Glomerular endothelial cell (primary cell): ENCODE measurements at places on chromosomes 11 and 22.

- no peak for DNase-seq
These were observed 85.0 kb downstream of the LARGE1 start for GRCh38 chr22:33835265-33835664.

DNA sequence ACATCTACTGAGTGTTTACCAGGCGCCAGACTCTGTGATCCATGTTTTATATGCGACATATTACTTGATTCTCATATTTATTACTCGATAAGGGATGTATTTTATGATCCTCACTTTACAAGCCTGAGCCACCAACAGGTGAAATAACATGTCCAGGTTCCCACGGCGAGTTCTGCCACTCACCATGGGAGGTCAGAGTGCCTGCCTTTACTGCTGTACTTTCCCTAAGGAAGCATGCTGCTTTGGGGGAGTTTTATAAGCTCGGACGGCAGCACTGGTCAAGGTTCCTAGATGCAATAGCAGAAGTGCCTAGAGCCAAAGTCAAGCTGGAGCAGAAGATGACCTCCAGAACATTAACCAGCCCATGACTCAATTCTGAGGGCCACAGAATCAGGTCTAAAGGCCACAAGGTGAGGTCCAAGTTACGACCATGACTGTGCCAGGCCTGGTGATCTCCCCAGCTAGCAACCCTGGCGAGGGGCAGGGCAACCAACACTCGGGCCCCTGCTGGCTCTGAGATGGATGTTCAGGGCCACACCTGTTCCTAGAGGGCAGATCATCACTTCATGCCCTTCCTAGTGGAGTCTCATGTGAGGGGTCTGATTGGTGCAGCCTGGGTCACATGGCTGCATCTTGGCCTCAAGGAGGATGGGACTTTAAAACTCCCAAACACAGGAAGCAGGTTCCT lies 14.2 kb downstream of the IFT27 start:
- no peak for DNase-seq

DNA sequence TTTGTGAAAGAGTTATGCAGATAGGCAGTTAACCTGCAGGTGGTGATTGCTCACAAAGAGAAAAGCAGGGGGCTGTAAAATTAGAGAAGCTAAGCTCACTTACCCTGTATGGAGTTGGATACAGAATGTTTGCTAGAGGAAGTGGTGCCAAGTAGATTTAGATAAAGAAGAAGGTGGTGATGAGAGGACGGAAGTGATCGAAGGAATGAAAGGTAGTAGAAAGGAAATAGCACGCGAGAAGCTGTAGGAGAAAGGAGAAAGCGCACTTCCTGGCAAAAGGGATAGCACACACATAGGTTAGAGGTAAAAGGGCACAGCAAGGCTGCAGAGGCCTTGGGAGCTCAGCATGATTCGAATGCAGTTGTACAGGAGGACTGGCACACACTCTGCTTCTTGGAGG lies 87.3 kb upstream of the CTSC start:
- no peak for DNase-seq

GRCh38 chr11:124602193-124602592 lies 9.0 kb upstream of the PANX3 start:
- no peak for DNase-seq

GRCh38 chr11:65776710-65777141 lies 4.0 kb downstream of the AP5B1 start:
- no peak for DNase-seq

DNA sequence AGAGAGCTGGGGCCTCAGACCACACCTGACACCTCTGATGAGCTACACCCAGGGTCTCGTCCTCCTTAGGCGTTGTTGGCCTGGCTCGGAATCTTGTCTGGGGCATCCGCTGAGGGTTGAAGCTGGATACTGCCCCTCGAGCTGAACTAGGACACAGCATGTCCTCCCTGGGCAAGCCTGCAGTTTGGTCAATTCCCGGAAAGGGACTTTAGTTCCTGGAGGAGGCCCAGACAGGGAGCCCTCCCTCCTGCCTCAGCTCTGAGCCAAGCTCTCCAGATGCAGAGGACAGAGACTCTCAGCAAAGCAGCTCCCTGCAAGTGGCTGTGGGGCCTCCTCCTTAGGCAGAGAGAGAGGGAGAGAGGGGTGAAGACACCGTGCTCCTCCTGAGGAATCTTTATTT lies 4.9 kb downstream of the APOL3 start:
- DNase-seq = no peak

DNA sequence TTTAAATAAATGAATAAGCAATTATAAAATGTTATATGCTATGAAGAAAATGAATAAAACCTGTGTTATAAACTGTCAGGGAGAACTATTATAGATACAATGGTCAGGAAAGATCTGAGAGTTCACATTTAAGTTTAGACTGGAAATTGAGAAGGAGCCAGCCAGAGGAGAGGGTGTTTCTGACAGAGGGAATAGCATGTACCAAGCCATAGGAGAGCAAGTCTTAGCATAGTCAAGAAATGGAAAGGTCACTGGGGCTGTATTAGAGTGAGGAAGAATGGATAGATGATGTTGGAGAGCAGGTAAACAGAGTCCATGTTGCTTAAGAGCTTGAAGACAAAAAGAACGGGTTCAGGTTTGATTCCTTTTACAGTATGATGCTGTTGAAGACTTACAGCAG lies 87.4 kb downstream of the FAM83F start:
- no peak for DNase-seq

DNA sequence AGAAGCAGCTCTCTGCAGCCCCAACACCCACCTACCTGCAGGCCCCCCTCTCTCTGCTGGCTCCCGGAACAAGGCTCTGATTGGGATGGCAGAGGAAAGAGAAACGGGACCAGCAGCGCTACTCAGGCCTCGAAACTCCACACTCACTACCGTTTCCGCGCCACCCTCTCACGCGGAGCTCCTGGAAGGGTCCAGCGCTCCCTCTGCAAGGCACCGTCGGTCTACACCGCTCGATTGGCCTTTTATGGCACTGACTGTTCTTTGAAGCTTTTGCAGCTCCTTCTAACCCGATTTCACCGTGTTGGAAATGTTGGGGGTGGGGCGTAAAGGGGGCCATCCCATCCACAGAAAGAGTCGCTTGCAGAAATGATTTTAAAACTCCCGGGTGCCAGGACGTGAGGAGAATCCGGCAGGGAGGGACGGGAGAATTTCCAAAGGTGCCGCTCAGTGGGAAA lies 323 bp upstream of the PANX1 start:
- DNase-seq = no peak

DNA sequence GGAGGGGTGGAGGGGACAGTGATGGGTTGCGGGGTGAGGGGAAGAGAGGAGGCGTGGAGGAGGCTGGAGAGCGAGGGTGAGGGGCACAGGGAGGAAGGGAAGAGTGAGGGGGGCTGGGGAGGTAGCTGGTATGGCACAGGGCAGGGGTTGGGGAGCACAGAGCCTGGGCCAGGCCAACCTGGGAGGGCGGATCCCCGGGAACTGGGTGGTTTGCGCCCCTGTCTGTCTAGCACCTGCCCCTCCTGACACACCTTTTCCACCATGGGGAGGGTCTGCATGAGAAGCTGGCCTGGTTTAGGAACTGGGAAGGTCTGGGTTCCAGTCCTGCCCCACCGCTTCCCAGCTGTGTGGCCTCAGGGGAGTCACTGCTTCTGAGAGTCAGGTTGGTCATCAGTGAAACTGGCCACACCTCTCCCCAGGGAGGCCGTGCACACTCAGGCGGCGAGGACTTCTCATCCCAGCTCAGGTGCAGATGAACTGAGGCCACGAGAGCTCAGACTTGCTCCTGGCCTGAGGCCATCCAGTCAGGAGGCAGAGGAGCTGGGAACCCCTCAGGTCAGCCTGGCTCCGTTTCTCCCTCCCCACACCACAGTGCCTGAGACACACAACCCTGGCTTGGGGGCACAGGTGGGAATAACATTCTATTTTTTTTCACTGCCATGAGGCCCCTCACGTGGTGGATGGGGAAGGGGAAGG lies 95.6 kb downstream of the PHF21B start:
- no peak for DNase-seq

DNA sequence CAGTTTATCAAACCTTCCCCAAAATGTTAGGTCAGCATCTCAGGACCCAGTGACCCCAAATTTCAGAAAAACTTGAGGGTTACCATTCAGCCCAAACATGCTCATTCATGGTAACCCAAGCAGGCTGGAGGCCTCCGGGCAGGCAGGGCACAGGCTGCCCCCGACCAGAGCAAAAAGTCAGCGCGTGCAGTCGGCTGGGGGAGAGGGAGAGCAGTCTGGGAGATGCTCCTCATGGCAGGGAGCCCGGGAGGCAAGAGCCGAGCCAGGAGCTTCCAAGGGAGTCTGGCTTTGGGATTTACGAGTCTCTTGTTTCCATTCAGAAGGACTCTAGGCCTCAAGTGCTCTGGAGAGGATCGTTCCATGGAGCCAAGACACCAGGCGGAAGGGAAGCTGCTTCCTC lies 45.7 kb downstream of the RPUSD4 start:
- DNase-seq = no peak

GRCh38 chr22:41367680-41368542 lies 13.8 kb upstream of the TEF start:
- no peak for DNase-seq

- no peak for DNase-seq
These were observed 8.7 kb downstream of the PRR5 start for GRCh38 chr22:44710474-44711240.

- no peak for DNase-seq
These were observed 34.0 kb upstream of the SMIM38 start for GRCh38 chr11:69121621-69122325.

- peak; percentile 74 for DNase-seq
These were observed at the start of gene API5 for GRCh38 chr11:43311791-43312607. TSS of gene API5 (plus strand) at chr11:43311996. CDS start at chr11:43312128, 132 bp downstream.

- DNase-seq = no peak
These were observed 263.1 kb downstream of the DDX10 start for GRCh38 chr11:108927791-108928545.
